ENCODE measurements at places on chromosomes 16 and 17.

DNA sequence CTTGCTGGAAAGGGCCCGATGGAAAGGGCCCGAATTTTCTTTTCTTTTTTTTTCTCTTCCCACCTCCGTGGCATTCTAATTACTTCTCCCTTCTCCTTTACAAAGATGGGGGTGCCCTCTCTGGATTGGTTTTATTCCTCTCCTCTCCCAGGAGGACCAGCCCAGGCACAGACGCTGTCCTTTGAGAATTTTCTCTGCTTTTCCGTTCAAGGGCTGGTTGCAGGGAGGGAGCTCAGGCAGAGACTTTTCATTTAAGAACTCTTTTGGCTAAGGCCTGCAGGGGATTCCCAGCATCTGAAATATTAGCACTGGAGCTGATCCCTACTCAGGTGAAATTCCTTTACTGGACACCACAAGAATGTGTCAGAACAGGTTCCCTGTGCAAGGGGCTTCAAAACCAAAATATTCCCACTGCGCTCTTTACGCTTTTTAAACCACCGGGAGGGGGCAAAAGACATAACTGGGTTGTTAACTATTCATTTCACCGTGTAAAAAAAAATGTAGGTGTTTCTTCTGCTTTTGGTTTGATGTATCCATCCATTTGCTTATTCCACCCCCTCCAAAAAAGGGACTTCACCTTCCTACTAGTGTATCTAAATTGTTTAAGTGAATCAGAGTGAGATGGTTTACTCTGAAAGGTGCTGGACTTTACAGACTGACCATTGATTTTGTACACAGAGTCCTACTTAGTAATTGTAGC, 1.4 kb downstream of the NFAT5 start:
- DNase-seq = no peak

- no peak for DNase-seq
Observed at GRCh38 chr17:46948544-46948943, 25.6 kb downstream of the GOSR2 start.

GRCh38 chr17:14755002-14755401, 454.1 kb downstream of the HS3ST3B1 start:
- no peak for DNase-seq

GRCh38 chr16:87492291-87492630, 563 bp downstream of the ZCCHC14 start:
- DNase-seq = no peak

DNA sequence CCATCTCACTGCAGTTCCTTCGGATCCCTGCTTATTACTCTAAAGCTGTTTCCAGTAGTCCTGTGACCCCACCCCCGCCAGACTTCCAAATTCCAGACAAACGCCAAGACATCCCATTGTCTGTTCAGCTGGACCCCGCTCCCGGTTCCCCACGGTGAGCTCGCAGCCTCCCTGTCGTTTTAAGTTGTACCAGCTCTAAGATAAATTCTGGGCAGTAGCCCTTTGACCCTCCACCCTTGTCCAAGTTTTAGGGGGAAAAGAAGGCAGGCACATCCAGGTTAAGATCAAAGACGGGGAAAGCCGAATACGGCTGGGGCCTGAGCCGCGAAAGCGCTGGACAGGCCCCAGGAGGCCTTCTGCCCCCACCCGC, 589 bp downstream of the ARL6IP1 start:
- no peak for DNase-seq

DNA sequence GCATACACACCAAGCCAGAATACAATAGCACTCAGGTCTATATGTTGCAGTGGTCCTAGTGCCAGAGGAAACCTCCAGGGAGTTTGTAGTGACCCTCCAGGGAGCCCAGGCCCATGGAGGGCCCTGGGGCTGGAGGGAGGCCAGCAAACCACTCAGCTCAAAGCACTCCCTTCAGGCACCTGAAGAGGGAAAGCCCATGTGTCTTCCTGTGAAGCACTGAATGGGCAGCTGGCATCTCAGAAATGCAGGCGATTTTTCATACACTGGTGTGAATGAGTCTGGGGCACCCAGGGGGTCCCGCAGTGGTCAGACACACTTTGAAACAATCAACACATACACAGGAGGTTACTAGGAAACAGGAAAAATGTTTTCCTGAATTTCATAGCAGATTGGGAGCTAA, 12.8 kb downstream of the TBC1D26 start:
- no peak for DNase-seq

DNA sequence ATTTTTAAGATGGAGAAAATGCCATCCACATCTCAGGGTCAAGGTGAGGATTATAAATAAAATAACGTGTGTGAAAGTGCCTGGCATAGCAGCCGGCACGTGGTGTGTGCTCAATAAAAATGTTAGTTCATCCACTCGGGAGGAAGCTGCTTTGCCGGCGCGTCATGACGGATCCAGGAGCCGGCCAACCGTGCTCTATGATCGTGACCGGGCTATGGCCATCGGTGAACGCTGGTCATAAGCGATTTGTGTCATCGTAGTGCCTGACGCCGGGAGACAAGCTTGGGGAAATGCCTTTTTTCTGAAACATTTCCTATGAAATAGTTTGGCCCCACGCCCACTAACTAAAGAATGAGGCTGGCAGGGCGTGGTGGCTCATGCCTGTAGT, 74.0 kb downstream of the CMC2 start:
- no peak for DNase-seq

All from NCI-H774 (cell line).